Dermis blood vessel endothelial cell (primary cell): ENCODE measurements at places on chromosomes 16 and 17.

DNA sequence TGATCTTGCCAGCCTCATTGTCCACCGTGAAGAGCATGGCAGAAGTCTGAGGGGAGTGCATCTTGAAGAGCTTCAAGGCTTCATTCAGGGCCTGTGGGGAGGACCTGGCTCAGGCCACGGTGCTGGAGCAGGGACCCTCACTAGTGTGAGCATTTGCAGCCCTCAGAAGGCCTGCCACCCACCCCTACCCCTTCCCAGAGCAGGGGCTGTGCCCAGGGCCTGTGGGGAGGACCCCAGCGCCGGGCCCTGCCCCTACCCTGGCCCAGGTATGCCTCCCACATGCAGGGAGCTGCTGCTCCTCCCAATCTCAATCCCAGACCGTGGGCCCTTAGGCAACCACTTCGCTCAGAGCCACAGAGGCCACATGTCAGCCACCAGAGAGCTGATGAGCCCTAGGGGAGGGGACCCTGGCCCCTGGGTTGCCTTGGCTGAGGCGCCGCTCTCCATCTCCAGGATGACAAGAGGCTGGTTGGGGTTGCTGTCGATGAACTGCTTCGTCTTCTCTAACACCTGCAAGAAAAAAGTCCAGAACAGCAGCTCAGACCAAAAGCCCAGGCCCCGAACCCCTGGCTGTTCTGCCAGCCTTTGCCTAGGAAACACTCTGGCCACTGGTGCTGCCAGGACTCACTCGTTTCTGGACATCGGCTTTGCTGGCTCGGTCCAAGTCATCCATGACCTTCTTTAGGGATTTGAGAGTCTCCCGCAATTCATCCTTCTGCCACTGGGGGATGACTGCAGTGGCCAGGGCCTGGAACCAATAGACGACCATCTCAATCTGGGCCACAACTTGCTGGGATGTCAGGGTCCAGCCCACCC is 1.8 kb upstream of the EXOSC6 start:
- DNase-seq: peak; percentile 72

- no peak for DNase-seq
Measured at GRCh38 chr17:77487211-77487629, 346.5 kb downstream of the SEC14L1 start.

DNA sequence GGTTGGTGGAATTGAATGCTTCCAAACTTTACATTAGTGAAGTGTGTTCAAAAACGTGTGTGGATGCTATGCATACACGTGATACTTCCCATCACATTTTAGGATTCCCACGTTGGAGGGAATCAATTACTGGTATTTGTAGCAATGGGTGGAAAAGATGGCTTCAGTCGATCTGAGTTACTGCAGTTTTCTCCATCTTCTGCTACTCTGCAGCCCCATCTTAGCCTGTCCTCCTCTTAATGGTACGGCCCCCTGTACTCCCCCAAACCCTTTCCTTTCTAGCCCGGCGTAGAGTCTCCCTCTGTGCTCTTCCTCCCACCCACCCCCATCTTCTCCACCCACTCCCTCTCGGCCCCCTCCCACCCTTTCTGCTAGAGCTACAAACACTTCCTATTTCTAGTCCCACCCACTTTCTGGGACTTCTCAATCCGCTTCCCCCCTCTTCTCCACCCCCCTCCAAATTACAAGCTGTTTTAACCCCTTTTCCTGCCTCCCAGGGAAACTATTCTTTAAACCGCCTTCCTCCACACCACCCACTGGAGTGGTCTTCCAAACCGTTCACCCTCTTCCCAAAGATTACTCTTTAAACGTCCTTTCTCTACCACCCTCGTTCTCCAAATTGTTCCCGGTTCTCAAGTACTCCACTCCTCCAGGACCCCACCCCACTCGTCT is 1.1 kb downstream of the CHTF8 start:
- peak; percentile 60 for DNase-seq

DNA sequence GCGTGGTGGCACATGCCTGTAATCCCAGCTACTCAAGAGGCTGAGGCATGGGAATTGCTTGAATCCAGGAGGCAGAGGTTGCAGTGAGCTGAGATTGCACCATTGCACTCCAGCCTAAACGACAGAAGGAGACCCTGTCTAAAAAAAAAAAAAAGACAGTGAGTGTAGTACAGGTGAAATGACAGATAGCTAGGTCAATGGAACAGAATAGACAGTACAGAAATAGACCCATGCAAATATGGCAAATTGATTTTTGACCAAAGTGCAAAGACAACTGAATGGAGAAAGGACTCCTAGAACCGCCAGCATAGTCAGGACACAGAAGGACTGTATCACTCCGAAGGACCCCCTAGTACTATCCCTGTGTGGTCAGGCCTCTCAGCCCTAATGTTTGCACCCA is 16.6 kb upstream of the PYY start:
- DNase-seq: no peak

GRCh38 chr17:8630227-8630801 is at the start of gene MYH10:
Gene MYH10, minus strand, starts transcription at chr17:8630725. Its CDS starts 7,479 bp downstream, at chr17:8623246.
- DNase-seq: no peak

GRCh38 chr16:85081765-85082164 is 30.5 kb downstream of the CIBAR2 start:
- no peak for DNase-seq

GRCh38 chr17:35299135-35299534 is 56.3 kb downstream of the SLFN5 start:
- no peak for DNase-seq

- DNase-seq: no peak
Measured at GRCh38 chr16:79404571-79404970, 196.0 kb downstream of the MAF start.

DNA sequence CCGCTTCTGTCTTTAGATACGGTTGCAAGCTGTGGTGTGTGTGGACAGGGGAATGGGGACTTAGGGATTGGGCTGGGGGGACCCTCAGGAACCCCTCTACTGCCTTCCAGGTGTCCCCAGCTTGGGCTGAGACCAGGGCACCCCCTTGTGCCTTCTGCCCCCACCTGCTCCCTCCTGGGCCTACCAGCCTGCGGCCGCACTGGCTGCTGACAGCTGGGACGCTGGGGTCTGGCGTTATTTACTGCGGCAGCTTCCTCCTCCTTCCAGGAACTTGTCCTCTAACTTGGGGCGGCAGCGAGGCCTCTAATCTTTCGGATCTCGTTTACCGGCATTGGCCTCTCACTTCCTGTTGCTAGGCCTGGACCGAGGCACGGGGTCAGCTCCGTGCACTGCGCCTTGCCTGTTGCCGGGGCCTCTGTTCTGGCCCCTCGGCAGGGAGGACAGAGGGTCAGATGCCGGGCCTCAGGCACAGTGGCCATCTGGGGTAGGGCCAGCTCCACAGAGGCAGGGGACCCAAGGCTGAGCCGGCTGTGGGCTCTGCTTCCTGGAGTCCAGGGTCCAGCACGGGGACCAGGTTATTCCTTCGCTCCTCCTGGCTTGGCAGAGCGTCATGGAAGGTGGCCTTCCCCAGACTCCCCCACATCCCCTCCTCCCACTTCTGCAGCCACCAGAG is 31.8 kb downstream of the TMEM235 start:
- DNase-seq: peak; percentile 27

- peak; percentile 80 for DNase-seq
Measured at GRCh38 chr16:56610017-56610608, 1.7 kb downstream of the MT2A start.

DNA sequence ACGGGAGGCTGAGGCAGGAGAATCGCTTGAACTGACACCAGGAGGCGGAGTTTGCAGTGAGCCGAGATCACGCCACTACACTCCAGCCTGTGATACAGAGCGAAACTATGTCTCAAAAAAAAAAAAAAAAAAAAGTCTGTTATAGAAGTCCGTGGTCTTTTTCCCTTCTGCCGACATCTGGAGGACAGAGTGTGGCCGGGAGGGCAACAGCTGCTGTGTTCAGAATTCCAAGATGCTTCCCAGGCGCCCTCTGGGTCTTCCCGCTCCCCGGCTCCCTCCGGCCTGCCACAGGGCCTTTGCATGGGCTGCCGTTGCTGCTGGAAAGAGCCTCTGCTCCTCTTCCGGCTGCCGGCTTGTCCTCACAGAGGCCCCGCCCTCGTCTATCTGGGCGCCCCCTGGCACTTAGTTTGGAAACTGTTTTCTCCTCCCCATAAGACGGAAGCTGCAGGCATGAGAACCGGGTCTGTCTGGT is 2.4 kb upstream of the CACNA1H start:
- DNase-seq: no peak

DNA sequence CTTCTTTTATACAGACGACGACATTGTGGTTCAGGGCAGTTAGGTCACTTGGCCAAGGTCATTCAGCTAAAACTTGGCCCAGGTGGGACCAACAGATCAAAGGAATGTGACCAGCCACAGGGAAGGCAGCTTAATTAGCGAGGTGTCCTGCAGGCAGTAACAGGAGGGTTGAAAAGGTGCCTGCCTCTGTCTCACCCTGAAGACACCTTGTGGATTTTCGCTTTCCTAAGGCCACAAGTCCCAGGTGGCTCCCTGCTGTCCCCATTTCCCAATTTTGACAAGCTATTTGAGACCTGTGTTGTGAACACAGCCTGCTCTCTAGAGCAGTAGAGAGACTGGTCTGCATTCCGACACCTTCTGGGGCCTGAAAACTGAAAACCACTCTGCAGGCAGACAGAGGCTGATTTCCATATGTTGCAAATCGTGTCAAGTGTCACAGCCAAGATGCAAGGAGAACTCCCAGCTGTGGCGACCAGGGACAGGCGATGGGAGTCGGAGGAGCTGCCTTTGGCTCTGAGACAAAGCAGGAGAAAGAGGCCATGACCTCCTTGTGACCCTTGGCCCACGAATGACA is 593.1 kb upstream of the CDH5 start:
- no peak for DNase-seq

GRCh38 chr17:60354223-60354622 is 37.7 kb downstream of the USP32 start:
- peak; percentile 9 for DNase-seq

- peak; percentile 75 for DNase-seq
Measured at GRCh38 chr16:52912565-52913173, 140.0 kb downstream of the CHD9NB start.

- DNase-seq: no peak
Measured at GRCh38 chr16:22784690-22785214, 29.2 kb upstream of the HS3ST2 start.

- DNase-seq: no peak
Measured at GRCh38 chr16:88375996-88376834, 6.5 kb upstream of the ZNF469 start.

DNA sequence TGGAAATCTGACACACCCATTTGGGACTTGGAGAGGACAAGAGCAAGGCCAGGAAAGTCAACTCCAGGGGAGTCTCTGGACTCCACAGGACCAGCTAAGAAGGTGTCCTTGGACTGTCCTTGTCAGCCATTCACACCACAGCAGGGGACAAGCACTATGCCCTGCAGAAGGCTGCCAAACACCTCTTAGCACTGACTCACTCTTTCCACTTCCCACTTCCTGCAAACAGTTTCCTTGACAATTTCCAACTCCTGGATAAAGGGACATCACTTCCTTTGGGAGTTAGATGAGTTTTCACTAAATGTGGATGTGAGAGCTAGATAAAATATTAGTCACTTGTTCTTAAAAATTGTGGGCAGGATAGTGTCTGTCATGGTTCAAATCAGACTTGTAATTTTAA is 37.8 kb upstream of the BCAR1 start:
- peak; percentile 94 for DNase-seq

- no peak for DNase-seq
Measured at GRCh38 chr16:9176547-9177418, 85.3 kb downstream of the HAPSTR1 start.

GRCh38 chr16:54422159-54422558 is 135.6 kb upstream of the IRX3 start:
- no peak for DNase-seq

- no peak for DNase-seq
Measured at GRCh38 chr16:86327321-86327720, 183.0 kb upstream of the FOXF1 start.

DNA sequence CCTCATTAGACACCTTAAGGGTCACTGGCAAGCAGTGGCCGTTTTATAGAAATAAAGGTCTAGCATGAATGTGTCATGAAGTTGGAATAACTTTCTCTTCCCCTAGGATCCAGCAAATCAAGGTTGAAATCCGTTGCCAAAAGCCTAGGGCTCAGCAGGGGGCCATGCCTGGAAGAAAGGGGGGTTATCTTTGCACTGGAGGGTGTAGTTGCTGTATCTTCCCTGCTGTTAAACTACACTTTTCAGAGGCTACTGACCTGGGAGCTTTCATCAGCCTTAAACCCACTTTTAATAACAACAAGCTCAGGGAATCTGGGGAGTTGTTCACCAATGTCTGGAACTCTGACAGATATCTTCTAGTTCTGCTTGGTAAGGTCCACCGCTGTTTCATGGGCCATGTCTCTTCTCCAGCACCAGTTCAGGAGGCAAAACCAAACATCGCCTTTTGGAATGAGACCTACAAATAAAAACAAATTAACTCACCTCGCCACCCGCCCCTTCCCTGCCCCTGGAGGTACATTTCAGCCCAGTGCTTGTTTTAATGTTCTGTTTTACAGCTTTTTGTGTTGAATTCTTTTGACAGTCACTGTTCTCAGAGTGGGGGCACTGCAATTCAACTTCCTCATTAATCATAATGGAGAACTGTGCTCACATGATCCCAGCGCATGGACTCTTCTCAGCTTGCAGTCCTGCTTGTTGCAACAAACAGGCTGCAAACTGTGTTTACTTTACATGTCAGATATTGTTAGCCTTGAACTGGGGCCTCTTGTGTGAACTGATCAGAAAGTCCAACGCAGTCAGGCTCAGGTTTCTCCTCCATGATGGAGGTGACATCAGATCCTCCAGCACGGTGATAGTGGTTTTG is 508.7 kb downstream of the KCNJ2 start:
- DNase-seq: no peak

- peak; percentile 68 for DNase-seq
Measured at GRCh38 chr16:47461598-47462266, 601 bp downstream of the PHKB start.

DNA sequence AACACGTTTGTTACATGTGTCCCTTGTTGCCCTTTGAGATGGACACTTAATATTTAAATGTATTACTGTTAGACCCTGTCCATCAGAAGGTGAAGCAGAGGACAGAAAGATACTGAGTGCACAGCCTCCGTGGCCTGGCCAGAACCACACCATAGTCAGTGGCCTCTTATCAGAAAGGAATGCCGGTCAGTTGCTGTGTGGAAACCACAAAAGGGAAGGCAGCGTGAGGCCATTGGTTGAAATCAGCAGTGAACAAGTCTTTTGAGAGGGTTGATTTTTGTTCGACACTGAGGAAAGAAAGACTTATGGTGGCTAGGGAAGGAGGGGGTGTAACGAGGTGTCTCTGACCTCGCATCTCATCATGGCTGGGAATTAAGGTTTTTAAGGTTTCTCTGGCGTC is 85.4 kb upstream of the CLEC18A start:
- no peak for DNase-seq

DNA sequence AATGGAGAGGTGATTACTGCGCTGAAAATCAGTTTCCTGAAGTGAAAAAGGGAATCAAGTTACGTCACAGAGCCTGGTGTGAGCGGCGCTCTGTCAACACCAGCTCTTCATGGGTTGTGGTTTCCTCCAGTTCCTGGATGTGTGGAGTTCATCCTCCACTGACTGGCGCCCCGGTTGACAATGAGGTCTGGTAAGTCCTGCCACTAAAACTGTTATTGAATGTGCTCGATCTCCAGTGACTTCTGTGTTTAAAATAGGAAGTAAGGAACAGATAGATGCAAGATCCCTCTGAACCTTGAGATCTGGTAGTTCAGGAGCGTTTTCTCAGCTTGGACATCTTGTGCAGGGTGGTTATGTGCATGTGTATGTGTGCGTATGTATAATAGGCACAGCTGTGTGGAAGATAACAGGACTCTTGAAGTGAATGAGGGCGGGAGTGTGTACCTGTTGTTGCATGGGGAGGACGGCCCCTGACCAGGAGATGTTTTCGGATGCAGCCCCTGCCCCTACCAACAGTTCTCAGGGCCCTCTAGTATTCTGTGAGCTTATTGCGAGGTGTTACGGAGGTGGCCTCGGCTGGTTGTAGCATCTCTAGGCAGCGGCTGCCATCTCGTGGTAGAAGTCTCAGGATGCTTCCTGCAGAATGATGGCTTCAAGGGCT is 22.0 kb upstream of the GOT2 start:
- DNase-seq: peak; percentile 92
